ENCODE measurements at places on chromosomes 4 and X.
A peak's percentile ranks its signal among the peaks of the same experiment; 100 is the strongest.

DNA sequence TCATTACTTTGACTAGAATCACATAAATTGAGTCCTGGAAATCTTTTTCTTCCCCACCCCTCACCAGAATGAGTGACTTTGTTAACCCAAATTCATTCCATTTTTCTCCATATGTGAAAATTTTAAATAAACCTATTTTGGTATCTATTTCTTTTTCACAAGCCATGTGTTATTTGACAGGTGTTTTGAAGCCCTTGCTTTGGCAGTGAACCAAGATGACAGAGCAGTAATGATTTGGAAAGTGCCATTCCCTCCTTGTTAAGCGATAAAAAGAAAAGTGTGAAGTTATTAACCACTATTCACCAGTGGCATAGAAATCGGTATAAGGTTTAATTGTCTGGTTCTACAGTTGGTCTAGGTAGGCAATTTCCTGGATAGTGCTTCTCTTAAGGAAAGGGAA lies 66.1 kb downstream of the POLA1 start:
- DNase-seq, result no peak

DNA sequence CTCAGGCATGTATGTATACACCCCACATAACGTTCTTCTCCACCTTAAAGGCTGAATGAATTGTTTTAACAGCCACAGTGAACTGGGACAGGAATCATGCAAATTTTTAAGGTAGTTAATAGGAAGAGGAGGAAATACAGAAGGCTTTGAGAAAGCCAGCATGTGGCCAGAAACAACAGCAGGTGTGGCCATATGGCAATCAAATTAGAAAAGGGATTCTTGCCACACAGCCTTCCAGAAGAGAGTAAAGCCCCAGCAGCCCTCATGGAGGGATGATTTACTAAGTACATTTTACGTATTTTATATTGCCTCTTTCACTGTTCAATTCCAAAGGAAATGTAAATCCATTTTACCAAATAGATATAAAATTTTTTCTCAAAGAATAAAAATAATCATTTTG lies 792.2 kb downstream of the ADGRL3 start:
- DNase-seq, result no peak

DNA sequence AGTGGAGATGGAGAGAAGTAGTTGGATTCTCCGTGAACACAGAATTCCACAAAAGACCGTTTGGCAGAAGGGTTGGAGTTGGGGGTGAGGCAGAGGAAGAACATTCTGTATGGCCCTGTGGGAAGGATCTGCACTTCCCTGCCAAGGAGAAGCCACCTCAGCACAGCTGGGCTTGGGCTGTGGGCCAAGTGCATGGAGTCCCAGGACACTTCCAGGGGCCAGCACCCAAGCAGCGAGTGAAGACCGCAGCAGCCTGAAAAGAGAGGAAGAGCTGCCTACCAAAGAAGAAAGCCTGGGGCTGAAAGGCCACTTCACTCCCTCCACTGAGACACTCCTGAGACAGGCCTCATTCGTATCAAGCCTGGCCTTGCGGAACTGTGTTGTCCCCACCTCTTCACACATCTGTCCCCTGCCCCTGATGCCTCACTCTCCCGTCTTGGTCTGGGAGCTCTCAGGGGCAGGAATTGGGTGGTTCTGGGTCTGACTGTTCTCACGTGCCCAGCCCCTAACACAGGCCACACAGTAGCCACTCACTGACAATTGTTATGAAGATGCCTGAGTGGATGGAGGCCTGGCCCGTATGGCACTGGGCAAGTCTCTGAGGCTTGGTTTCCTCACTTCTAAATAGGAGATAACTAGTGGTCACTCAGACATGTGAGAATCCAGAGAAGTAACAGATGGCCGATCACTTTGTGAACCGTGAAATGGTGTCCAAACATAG lies 3.3 kb upstream of the AWAT2 start:
- DNase-seq, result no peak

GRCh38 chrX:52015794-52016193 lies 53.2 kb downstream of the MAGED4B start:
- no peak for DNase-seq

GRCh38 chr4:13704035-13704434 lies 76.5 kb upstream of the BOD1L1 start:
- no peak for DNase-seq

DNA sequence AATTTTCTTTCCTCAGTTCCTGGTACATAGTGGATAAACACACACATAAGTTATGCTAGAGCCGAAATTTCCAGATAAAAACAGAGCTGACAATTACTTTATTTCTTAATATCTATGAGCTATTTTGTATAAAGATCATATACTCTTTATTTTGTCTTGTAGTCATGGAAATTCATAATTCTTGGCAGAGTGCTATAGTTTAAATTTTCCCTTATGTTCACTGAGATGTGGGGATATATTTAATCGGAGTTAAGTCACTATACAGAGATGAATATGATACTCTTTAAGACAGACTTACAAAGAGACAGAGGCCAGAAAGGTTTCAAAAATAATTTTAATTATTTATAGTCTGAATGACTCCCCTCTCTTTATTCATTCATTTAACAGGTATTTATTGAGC lies 89.7 kb downstream of the PPEF1 start:
- no peak for DNase-seq

GRCh38 chr4:173498023-173498422 lies 32.0 kb downstream of the HAND2 start:
- DNase-seq, result peak; percentile 32

GRCh38 chr4:65893957-65894755 lies 223.9 kb upstream of the EPHA5 start:
- no peak for DNase-seq

DNA sequence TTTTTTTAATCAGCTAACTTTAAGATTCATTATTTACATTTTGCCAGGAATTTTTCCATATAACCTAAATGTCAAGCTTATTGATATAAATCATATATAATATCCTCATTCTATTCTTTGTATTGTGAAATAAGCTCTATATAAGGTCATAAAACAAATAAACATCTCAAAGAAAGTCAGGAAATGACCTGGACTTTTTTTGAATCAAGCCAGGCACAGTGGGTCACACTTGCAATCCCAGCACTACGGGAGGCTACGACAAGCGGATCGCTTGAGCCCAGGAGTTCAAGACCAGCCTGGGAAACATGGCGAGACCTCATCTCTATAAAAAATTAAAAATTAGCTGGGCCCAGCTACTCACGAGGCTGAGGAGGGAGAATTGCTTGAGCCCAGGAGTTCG lies 88.9 kb downstream of the RBM47 start:
- no peak for DNase-seq

DNA sequence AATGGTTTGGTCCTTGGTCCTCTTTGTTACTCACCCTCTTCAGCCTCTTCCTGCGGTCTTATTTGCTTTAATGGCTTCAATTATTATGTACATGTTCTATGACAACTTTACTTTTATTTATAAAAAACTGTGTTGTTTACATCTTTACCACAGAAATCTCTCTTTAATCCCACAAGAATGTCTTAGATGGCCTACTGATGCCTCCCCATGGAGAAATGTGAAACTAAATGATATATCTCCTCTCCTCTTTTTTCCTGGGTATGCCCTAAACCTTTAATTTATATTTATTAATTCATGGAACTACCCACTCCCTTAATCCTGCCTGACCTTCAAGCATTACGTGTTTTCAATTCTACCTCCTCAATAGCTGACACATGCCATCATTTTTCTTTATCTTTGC lies 573.2 kb downstream of the CENPC start:
- no peak for DNase-seq

- no peak for DNase-seq
These were observed 22.8 kb upstream of the MAML3 start for GRCh38 chr4:140176735-140177134.

GRCh38 chr4:53711926-53712325 lies 120.6 kb upstream of the LNX1 start:
- no peak for DNase-seq

DNA sequence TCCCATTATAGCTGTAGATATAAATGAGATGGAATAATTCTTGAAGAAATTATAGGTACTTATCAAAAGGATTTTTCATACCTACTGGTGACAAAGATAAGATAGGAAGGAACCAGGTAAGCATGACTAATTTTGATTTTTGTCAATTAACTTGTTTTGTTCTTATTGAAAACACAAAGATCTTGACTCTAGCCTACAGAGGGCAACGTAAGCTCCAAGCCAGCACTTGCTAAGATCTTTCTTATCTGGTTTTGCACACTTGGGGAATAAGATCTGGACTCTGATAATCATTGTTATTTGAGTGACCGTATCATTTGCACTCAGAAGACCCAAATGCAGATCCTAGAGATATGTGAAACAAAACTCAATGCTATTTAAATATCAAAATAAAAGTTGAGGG lies 223.4 kb downstream of the VEGFC start:
- DNase-seq, result no peak

GRCh38 chrX:46713672-46714490 lies 45.0 kb downstream of the SLC9A7 start:
- DNase-seq, result peak; percentile 7

DNA sequence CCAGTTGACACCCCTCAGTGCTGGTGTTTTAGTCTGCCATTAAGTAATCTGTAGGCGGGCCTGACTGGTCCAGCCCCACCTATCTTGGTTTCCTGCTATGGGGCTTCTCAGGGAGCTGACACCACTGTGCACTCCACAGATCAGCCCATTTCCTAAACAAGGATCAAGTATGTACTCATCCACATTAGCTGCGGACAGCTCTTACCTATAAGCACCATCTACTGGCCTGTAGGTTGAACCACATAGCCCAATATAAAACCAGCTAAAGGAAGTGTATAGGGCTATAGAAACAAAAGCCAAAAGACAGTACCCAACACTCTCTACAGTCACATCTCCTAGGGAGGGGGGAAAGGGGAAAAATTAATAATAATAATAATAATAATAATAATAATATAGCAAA lies 353.5 kb upstream of the CXorf51B start:
- no peak for DNase-seq

GRCh38 chr4:1236103-1236641 lies 12.8 kb downstream of the CTBP1 start:
- DNase-seq, result no peak

GRCh38 chrX:54248309-54248708 lies 65.3 kb upstream of the FAM120C start:
- DNase-seq, result peak; percentile 58

GRCh38 chrX:20325786-20326388 lies 59.2 kb upstream of the RPS6KA3 start:
- DNase-seq, result no peak

GRCh38 chrX:134530845-134531244 lies 70.9 kb downstream of the HPRT1 start:
- DNase-seq, result no peak

GRCh38 chrX:78075787-78076389 lies 28.2 kb upstream of the PGK1 start:
- no peak for DNase-seq

- DNase-seq, result no peak
These were observed 37.2 kb downstream of the ADAMTS3 start for GRCh38 chr4:72531768-72532290.

- no peak for DNase-seq
These were observed 188.9 kb downstream of the ENOX2 start for GRCh38 chrX:130714135-130714534.

DNA sequence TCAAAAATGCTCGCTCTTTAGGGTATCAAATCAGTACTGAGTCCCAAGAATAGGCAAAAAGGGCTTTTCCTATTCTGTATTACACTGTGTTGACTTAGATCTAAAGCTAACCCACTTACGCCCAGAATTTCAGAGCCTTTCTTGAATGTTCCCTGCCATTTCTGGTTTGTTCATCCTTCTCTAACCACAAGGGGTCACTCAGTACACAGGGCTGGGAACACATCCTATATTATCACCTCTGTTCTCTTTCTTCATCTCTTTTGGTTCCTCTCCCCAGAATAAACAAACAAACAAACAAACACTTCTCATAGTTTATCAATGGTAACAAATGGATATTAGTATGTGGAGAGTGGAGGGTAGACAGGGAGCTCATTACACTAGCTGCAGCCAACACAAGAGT lies 25.5 kb upstream of the MORC4 start:
- DNase-seq, result peak; percentile 24

GRCh38 chr4:94342694-94343093 lies at the start of gene HPGDS:
Gene HPGDS (minus strand): TSS chr4:94342836. CDS start chr4:94334629, 8,207 bp downstream.
- DNase-seq, result no peak

GRCh38 chr4:133938061-133938460 lies 263.5 kb downstream of the PABPC4L start:
- DNase-seq, result no peak

DNA sequence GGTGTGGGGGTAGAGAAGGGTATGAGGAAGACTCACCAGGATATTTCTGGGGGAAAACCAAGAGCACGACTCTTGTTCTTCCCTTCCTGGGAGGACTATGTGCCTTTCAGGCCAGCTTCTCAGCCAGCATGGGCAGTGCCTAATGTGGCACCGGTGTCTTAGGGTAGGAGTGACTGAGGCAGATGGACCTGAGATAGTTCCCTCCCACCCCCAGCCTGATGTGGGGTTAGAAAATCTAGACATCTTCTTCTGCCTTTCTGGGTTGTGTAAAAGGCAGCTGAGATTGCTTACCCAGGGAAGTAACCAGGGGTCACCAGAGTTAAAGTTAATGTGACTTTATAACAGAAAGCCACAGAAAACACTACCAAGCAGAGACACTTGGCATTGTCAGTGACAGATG lies 127.3 kb downstream of the TMA16 start:
- DNase-seq, result no peak

DNA sequence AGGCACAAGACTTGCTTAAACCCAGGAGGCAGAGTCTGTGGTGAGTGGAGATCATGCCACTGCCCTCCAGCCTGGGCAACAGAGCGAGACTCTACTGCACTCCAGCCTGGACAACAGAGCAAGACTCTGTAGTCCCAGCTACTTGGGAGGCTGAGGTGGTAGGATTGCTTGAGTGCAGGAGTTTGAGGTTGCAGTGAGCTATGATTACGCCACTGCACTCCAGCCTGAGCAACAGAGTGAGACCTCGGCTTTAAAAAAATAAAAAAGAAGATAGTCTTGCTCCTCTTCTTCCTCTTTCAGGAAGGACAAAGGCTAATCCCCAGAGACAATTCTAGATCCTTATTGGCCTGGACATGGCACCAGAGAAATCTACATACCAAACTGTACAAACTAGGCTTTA lies 5.7 kb upstream of the PPEF2 start:
- DNase-seq, result no peak

- no peak for DNase-seq
These were observed 143.2 kb downstream of the CPE start for GRCh38 chr4:165522050-165522449.

Data from MM.1S (cell line).